Thymus (tissue), 14 donors: ENCODE measurements at places on chromosomes 6 and 20. TPM values are rescaled to one million over a fixed set of nuclear protein-coding genes. Genes with fewer than 3 reads are reported as not detected.

GRCh38 chr6:34518669-34519365, 37.3 kb downstream of the SPDEF start:
- H3K4me3 ChIP-seq = no peak overlapping the region
- no peaks in the 10 kb centered on the region for H3K36me3 ChIP-seq
- H3K27me3 ChIP-seq = no peaks in the 10 kb centered on the region
- no peaks in the 10 kb centered on the region for H3K4me1 ChIP-seq
- no peak overlapping the region for H3K27ac ChIP-seq
- DNase-seq = no peak

DNA sequence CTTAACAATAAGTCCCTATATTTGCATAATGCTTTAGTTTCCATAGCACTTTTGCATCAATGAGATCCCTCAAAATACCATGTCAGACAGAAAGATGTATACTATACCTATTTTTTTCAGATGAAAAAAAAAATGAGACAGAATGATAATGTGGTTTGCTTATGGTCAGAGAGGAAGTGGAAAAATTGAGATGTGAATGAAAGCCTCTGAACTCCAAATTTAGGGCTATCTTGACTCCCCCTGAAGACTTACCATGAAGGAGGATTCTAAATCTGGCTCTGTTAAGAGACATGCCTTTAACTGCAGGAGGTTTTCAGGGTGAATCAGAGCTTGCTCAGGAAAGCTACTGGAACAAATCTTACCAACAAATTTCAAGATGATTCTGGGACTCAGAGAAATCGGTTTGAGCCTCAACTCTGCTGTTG, 176.2 kb downstream of the ISM1 start:
- H3K27me3 ChIP-seq = no peaks in the 10 kb centered on the region
- H3K36me3 ChIP-seq = no peaks in the 10 kb centered on the region
- DNase-seq = no peak
- H3K4me3 ChIP-seq = no peak overlapping the region

DNA sequence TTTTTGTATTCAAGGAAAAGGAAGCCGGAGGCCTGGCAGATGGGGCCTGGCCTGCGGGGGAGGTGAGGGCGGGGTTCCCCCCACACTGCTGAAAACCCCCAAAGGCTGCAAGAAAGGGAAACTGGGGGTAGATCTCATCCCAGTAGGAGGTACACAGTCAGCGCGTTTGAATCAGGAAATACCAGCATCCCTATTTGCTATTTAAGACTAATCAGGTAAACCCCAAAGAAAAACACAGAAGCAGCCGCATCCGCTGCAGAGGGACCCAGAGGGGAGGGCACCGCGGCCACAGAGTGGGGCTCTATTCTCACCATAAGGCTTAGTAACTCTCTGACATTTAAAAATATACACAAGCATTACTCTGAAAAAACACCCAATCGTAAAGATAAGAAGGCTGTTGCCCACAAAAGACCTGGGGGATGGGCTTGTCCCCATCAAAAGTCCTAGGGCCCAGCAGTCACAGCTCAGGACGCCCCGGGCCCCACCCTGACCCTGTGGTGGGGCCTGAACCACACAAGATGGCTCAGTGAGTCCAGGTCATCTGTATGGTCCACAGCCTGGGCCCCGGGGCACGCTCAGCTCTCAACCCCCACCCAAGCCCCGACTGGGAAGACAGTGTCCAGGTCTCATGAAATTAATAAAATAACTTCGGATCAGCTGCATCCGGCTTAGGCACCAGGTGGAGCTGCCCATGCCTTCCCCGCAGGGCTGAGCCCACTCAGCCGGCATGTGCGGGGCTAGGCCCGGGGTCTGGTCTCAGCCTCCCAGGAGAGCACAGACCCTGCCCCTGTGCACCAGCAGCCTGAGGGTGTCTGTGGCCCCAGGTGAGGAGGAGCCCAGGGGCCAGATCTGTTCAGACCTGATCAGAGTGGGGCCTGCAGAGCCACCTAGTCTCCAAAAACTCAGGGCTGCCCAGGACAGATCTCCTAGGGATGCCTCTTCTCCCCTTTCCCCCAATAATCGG, 31.0 kb downstream of the KCNQ2 start:
- peaks cover 2% of the 10 kb centered on the region for H3K27me3 ChIP-seq
- no peak for DNase-seq
- H3K36me3 ChIP-seq = no peaks in the 10 kb centered on the region
- H3K4me1 ChIP-seq = no peaks in the 10 kb centered on the region
- no peak overlapping the region for H3K4me3 ChIP-seq

DNA sequence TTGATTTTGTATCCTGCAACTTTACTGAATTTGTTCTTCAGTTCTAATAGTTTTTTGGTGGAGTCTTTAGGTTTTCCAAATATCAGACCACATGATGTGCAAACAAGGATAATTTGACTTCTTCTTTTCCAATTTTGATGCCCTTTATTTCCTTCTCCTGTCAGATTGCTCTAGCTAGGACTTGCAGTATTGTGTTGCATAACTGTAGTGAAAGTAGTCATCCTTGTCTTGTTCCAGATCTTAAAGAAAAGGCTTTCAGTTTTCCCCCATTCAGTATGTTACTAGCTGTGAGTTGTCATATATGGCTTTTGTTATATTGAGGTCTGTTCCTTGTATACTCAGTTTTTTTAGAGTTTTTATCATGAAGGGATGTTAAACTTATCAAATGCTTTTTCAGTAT, 4.6 kb downstream of the MICB start:
- no peak overlapping the region for H3K27ac ChIP-seq
- DNase-seq = no peak
- no peaks in the 10 kb centered on the region for H3K27me3 ChIP-seq

- DNase-seq = no peak
- no peaks in the 10 kb centered on the region for H3K36me3 ChIP-seq
- no peaks in the 10 kb centered on the region for H3K27me3 ChIP-seq
- no peaks in the 10 kb centered on the region for H3K4me1 ChIP-seq
Observed at GRCh38 chr20:32063695-32064094, 11.7 kb downstream of the HCK start.

DNA sequence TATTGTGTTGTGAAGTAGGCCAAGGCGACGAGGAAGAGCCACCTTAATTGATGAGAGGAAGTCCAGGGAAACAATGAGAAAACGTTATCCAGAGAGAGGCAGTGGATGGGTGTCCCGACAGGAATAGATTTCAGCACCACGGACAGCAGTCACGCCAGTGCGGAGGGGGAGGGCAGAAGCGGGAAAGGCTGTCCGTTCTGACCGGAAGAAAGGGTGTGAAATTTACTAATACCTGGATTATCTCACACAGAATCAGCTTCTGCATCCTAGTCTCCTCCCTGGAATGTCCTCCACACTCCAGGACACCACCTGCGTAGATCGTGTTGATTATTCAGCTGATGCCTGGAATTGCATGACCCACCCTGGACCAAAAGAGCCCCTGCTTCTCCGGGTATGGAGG, 7.4 kb upstream of the BPIFA3 start:
- DNase-seq = peak; percentile 62
- no peak overlapping the region for H3K4me3 ChIP-seq
- H3K27ac ChIP-seq = no peak overlapping the region
- no peaks in the 10 kb centered on the region for H3K4me1 ChIP-seq

DNA sequence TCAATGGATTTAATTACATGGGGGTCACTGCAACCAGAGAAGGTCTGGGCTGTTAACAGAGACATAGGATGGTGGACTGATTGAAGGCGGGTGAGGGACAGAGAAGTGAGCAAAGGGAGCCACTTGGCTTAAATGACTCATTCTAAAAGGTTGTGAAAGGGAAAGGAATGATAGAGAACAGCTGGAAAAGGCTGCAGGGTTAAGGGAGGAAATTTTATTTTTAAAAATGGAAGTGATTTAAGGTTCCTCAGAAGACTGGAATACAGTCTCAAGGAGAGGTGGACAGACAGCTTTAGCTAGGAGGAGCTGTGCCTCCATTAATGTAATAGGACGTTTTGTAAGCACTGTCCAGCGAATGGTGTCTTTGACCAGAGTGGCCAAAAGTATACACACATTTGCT, 46.7 kb downstream of the RGS17 start:
- no peaks in the 10 kb centered on the region for H3K27me3 ChIP-seq
- H3K36me3 ChIP-seq = no peaks in the 10 kb centered on the region
- DNase-seq = no peak
- no peak overlapping the region for H3K27ac ChIP-seq
- H3K4me1 ChIP-seq = no peaks in the 10 kb centered on the region
- H3K4me3 ChIP-seq = no peak overlapping the region

- no peaks in the 10 kb centered on the region for H3K4me1 ChIP-seq
- no peaks in the 10 kb centered on the region for H3K27me3 ChIP-seq
- no peak for DNase-seq
- H3K36me3 ChIP-seq = no peaks in the 10 kb centered on the region
- H3K27ac ChIP-seq = no peak overlapping the region
Observed at GRCh38 chr6:125346201-125346925, 44.6 kb upstream of the HDDC2 start.

- H3K4me3 ChIP-seq = no peak overlapping the region
- DNase-seq = no peak
- H3K36me3 ChIP-seq = no peaks in the 10 kb centered on the region
- peaks cover 4% of the 10 kb centered on the region for H3K4me1 ChIP-seq
- H3K27ac ChIP-seq = no peak overlapping the region
Observed at GRCh38 chr6:45574885-45575284, 197.2 kb upstream of the SUPT3H start.

DNA sequence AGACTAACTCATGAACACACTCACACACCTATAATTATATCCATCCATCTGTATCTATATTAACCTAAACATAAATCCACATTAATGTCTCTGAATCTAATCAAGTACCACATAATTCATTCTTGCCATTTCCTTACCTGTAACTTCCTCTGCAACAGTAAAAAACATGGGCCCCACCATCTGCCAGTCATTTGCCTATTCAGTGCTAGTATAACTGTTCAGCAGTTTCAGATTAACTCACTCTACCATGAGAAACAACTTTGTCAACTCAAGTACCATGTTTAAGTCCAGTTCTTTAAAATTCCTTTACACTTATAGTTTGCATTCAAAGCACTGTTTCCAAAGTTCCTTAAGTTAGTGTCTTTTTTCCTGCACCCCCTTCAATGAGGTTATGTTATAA, 68.8 kb downstream of the LAMP5 start:
- H3K4me1 ChIP-seq = no peaks in the 10 kb centered on the region
- no peaks in the 10 kb centered on the region for H3K36me3 ChIP-seq
- no peaks in the 10 kb centered on the region for H3K27me3 ChIP-seq

GRCh38 chr6:26457264-26457805, 420 bp upstream of the BTN2A1 start:
- peak overlapping the region; percentile 90 for H3K4me3 ChIP-seq
- H3K27ac ChIP-seq = peak overlapping the region; percentile 85
- H3K36me3 ChIP-seq = peaks cover 26% of the 10 kb centered on the region
- peaks cover 19% of the 10 kb centered on the region for H3K4me1 ChIP-seq
- DNase-seq = no peak

- no peaks in the 10 kb centered on the region for H3K36me3 ChIP-seq
- no peaks in the 10 kb centered on the region for H3K4me1 ChIP-seq
- DNase-seq = no peak
- no peak overlapping the region for H3K27ac ChIP-seq
- H3K27me3 ChIP-seq = no peaks in the 10 kb centered on the region
Observed at GRCh38 chr6:15106958-15107643, 138.8 kb upstream of the JARID2 start.

DNA sequence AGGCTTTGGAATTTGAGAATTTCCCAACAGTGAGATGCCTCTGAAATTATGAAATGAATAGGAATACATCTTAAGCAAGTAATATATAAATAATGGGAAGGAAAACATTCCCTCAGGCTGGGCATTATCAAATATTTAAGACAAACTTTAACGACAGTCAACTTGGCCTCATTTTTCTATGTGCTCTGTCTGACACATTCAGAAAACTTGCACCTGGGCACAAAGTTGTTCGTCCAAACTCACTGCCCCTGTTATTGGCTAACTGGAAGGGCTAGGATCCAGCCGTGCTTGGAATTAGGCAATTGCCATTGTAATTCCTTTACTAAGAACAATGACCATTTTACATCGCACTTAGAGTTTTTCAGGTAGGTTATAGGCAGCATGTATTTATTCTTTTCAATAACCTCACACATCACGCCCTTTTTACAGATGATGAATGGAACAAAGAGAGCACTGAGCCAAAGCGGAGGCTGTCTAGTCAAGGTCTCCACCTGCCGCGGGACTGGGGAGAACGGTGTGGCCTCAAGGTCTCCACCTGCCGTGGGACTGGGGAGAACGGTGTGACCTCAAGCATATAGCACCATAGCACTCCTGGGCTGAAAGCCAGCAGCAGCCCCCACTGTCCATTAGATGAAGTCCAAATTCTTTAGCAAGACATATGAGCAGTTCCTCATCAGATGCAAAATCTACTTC, 40.7 kb upstream of the FOXQ1 start:
- no peak overlapping the region for H3K4me3 ChIP-seq
- no peaks in the 10 kb centered on the region for H3K27me3 ChIP-seq
- H3K36me3 ChIP-seq = no peaks in the 10 kb centered on the region
- no peak for DNase-seq

DNA sequence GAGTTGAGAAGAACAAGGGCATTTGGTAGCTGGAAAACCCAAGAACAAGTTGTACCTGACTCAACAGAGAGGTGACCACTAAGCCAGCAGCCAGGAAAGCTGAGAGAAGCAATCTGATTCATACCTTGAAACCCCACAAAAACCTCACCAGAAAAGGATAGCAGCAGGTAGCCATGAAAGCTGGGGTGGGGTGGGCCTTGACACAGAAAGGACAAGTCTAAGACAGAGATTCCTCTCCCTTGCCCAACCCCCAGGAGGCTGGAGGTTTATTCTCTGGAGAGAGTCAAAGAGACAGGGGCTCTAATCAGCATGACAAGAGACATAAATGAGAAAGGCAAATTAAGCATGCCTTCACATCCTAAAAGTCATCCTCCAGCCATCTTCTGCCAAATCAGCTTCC, 151.7 kb upstream of the DST start:
- H3K27ac ChIP-seq = no peak overlapping the region
- no peaks in the 10 kb centered on the region for H3K36me3 ChIP-seq
- no peaks in the 10 kb centered on the region for H3K4me1 ChIP-seq
- no peaks in the 10 kb centered on the region for H3K27me3 ChIP-seq

DNA sequence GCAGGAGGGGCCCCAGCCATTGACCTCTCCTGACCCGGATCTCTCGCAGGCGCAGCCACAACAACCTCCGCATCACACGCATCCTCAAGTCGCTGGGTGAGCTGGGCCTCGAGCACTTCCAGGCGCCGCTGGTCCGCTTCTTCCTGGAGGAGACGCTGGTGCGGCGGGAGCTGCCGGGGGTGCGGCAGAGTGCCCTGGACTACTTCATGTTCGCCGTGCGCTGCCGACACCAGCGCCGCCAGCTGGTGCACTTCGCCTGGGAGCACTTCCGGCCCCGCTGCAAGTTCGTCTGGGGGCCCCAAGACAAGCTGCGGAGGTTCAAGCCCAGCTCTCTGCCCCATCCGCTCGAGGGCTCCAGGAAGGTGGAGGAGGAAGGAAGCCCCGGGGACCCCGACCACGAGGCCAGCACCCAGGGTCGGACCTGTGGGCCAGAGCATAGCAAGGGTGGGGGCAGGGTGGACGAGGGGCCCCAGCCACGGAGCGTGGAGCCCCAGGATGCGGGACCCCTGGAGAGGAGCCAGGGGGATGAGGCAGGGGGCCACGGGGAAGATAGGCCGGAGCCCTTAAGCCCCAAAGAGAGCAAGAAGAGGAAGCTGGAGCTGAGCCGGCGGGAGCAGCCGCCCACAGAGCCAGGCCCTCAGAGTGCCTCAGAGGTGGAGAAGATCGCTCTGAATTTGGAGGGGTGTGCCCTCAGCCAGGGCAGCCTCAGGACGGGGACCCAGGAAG, 4.5 kb upstream of the COL9A3 start:
- no peak overlapping the region for H3K4me3 ChIP-seq
- no peak overlapping the region for H3K27ac ChIP-seq
- peaks cover 53% of the 10 kb centered on the region for H3K36me3 ChIP-seq
- peaks cover 3% of the 10 kb centered on the region for H3K4me1 ChIP-seq
- peaks cover 28% of the 10 kb centered on the region for H3K27me3 ChIP-seq
- no peak for DNase-seq

The HLA-DRA gene
- 1,667 TPM for polyA plus RNA-seq

The OPRM1 gene
- polyA plus RNA-seq = 0.02 TPM

The PACRG gene
- polyA plus RNA-seq = 0.62 TPM

The PSORS1C2 gene
- polyA plus RNA-seq = 16.4 TPM
